ENCODE measurements at places on chromosomes 7 and 10.

GRCh38 chr10:112393341-112393740 lies 19.4 kb downstream of the ACSL5 start:
- DNase-seq, result no peak

GRCh38 chr10:44965651-44966097 lies 6.1 kb downstream of the RASSF4 start:
- DNase-seq, result no peak

- DNase-seq, result no peak
These were observed 255.4 kb upstream of the LYZL1 start for GRCh38 chr10:29033311-29033940.

- no peak for DNase-seq
These were observed 75.5 kb downstream of the COPG2 start for GRCh38 chr7:130593033-130593432.

GRCh38 chr7:7920481-7920880 lies 48.1 kb upstream of the GLCCI1 start:
- no peak for DNase-seq

- no peak for DNase-seq
These were observed 47.9 kb upstream of the FAM20C start for GRCh38 chr7:144454-144826.

DNA sequence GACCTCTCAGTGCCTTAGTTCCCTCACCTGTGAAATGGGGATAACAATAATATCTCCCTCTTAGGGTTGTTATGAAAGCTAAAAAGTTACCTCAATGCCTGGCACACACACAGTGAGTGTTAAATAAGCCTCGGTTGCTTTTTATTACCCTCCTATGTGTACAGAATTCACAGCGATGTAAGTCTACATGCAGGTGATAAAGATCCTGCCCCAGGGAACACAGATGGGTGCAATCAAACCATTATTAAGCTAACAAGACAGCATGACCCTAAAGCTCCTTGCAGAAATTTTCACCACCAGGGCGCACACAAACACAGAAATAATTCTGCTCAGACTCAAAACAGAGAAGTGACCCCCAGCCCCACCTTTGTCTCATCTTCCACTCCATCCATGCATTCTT lies 261.9 kb downstream of the SNX10 start:
- no peak for DNase-seq

- DNase-seq, result no peak
These were observed 8.8 kb upstream of the GET4 start for GRCh38 chr7:867406-868188.

DNA sequence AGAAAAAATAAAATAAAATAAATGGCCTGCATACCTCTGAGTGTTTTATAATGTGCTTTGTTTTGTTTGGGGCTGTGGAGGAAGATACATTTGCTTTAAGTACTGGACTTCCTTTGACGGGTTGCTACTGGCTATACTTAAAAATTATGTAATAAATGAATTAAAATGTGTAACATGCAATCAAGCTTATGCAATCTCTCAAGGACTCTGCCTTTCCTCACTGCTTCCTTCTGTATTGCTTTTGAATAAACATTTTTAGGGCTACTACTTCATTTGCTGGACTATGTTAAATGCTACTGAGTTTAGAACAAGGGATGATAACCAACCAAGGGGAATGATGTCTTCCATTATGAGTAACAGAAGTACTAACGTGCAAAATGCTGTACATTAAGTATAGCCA lies 91.6 kb downstream of the ETV1 start:
- DNase-seq, result no peak

GRCh38 chr10:43118631-43119415 lies 19.4 kb upstream of the CSGALNACT2 start:
- DNase-seq, result no peak

DNA sequence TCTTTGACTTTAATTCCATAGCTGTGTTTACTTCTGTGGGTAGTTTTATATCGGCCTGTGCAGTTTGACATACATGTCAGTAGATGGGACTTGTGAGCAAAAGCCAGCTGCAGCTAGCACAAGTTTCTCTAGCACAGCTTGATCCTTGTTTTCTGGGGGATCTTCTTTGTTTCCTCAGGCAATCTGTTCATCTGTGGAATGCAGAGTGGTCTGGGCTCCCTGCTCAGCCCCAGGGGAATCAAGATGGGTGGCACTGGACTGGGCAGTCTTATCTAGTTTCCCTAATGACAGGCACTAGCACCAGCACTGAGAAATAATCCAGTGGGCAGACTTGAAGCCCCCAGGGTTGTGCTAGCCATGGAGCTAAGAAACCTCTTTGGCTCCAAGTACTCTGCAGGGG lies 40.8 kb downstream of the CYP2C19 start:
- no peak for DNase-seq

DNA sequence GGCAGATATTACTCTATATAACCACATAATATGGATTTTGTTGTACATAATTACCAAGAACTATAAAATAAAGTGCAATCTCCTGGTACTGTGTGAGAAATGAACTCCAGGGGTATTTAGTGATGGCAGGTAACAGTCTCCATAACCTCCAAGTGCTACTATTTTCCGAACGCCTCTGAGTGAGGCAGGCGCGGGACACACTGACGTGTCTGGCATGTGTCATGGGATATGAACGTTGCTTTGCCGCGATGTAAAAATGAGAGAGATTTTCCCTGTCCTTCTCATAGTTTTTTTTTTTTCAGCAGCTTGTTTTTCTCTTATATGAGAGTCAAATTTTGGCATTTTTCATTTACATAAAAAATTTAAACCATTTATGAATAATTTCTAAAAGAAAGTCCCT lies 3.6 kb downstream of the ADARB2 start:
- no peak for DNase-seq

DNA sequence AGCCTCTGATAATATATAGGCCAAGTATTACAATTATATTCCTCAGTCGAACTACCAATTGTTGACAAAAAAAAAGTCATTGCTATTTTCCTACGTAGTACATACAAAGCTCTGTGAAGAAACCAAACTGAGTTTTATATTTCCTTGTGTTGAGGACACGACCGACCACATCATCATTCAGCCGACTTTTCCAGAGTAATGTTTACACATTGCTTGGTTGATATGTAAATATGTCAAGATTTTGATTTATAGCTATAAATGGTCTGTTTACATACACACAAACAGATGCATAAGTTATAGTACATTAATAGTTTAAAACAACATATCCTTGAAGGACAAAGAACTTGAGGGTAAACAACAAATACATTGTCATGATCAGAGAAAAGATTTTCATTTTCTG lies 121.5 kb downstream of the CRPPA start:
- no peak for DNase-seq

- DNase-seq, result no peak
These were observed 242.5 kb upstream of the PRSS58 start for GRCh38 chr7:142500366-142500765.

DNA sequence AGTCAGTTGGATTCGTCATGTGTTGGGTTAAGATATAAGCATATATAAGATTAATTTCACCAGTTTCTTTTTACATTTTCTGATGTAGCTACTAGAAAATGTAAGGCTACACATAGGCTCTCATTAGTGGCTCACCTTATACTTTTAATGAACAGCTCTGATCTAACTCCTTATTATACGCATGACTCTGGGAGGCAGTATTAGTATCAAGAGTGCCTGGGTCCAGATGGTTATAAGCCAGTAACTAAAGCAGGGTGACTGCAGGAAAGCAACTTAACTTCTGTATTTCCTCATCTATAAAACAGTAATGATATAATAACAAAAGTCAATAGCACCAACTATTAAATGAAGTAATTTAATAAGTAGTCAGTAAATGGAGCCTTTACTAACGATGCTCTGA lies 1.4 kb upstream of the ELMO1 start:
- DNase-seq, result no peak

DNA sequence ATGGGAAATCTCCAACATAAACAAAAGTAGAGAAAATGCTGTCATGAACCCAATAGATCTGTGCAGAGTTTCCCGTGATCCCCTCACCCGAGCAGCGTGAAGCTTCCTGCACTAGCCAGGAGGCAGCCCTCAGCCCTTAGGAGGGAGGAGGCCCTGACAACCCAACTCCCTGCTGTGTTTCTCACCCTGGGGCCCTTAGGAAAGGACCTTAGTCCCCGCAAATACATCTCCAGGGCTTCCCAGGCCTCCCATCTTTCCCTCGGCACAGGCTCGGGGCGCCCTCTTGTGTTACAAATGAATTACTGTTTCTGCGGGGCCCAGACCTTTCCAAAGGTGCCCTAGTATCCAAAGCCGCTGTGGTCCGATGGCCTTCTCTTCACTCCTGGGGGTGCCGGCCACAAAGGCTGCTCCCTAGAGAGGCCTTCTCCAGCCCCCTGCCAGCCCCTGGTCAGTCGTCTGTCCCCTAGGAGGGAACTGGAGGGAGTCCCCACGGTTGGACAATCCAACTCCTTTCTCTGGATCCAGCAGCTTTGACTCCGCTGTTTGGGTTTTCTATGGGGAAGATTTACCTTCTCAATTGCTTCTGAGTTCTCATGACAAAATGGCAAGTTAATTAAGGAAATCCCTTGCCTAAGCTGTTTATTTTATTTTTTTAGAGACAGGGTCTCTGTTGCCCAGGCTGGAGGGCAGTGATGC lies 49.9 kb upstream of the SH2B2 start:
- DNase-seq, result peak; percentile 16

DNA sequence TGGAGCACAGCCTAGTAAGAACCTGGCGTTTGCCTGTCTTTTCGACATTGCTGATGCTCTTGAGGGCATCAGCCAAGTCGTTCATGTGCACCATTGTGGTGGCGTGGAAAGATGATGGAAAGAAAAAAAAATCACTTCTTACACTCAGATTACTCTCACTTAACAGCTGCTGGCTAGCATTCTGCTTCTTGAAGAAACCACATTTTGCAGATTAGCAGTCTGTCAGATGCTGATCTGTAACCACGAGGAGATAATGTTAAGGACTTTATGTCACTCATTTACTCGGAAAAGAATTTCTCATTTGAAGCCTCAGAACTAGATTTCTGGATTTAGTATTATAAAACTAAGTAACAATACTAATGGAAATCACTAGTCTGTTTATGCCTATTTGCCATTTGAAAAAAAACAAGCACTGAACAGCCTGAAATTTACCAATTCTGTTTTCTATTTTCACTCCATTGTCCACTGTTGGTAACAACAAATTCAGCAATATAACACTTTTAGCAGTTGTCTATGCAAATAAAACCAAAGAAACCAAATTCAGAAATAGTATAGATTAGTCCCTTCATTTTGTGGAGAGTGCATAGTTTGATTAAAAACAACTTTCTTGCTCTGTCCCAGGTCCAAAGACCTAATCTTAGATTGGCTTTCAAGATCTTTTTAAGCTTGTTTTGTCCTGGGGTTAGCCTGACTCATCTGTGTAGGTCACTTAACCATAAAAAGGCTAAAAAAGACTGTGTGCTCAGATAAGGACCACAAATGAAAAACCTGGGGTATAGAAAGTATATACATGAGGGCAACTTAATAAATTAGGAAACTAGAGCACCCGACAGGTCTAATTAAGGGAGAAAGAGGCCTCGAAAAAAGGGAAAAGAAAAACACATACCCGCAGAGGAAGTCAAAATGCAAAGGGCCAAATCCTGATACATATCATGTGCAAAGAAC lies 67.5 kb downstream of the NT5C2 start:
- DNase-seq, result no peak

DNA sequence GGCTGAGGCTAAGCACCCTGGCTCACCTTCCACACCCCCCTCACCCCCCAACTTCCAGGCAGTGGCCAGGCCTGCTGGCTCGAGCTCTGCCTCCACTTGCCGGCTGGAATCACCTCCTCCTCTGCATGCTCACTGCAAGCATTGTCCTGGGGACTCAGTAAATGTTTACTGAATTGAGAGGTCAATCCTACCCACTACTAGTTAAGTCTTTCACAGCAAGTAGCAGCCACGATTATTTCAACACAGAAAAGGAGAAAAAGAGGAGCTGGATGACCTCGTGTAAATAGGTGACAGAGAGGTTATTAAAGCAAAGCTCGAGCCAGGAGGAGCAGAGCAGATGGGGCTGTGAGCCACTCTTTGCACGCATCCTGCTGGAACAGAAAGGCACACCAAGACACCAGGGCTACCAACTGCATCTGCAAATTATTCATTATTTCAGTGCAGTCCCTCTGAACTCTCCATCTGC lies 32.1 kb downstream of the HIPK2 start:
- DNase-seq, result no peak

DNA sequence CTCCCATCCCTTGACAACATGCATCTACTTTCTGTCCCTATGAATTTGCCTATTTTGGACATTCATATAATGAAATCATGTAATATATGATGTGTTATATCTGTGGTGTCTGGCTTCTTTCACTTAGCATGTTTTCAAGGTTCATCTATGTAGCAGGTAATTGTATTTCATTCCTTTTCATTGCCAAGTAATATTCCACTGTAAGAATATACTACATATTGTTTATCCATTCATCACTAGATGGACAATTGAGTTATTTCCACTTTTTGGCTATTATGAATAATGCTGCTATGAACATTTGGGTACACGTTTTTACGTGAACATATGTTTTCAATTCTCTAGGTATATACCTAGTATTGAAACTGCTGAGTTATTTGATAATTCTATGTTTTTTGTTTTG lies 238.2 kb downstream of the PTEN start:
- DNase-seq, result no peak

DNA sequence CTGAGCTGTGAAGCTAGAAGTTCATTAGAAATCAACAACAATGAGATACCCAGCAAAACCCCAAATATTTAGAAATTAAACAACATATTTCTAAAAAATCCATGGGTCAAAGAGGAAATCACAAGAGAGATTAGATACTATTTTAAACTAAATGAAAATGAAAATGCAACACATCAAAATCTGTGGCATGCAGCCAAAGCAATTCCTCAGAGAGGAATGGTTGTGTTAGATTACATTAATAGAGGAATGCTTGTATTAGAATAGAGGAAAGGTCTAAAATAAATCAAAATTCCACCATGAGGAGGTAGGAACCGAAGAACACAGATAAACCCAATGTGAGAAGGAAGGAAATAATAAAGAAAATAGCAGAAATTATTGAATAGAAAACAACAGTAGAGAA lies 642.1 kb upstream of the GALNT17 start:
- no peak for DNase-seq

GRCh38 chr7:45968856-45969541 lies 47.9 kb upstream of the IGFBP3 start:
- no peak for DNase-seq

- no peak for DNase-seq
These were observed 895 bp upstream of the NAPEPLD start for GRCh38 chr7:103149808-103150180.

Data from activated T-helper 2 cell treated with anti-CD3 and anti-CD28 coated beads, Interferon-gamma antibody, Interleukin-2, Interleukin-4, amounts not matched to agents 10 μg/mL and 5 μg/mL and 100 μg/mL, durations not matched to agents 14 hours and 24 hours and 36 hours (primary cell).